Hypothalamus (tissue), 51 donors: ENCODE measurements at places on chromosomes 1 and 21.

DNA sequence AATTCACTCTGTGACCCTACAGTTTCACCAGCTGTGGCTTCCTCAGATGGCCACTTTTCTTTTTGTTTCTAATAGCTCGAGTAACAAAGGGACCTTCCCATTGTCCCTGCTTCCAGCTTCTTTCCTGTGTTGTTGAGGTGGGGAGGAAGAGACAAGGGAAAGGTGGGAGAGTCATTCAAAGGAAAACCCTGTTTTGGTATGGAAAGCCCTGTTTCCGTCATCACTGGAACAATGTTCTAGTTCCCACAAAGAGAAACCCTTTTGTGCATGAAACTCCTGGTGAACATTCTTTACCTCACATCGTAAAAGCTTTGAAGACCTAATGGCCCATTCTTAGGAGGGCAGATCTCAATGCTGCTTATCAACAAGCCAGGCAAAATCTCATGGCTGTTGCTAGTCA, 62.2 kb downstream of the ABCA4 start:
- no peak for DNase-seq

- DNase-seq: no peak
Measured at GRCh38 chr1:177235350-177235749, 64.6 kb downstream of the BRINP2 start.

- DNase-seq: no peak
Measured at GRCh38 chr1:205783904-205784303, 8.6 kb upstream of the RAB29 start.

DNA sequence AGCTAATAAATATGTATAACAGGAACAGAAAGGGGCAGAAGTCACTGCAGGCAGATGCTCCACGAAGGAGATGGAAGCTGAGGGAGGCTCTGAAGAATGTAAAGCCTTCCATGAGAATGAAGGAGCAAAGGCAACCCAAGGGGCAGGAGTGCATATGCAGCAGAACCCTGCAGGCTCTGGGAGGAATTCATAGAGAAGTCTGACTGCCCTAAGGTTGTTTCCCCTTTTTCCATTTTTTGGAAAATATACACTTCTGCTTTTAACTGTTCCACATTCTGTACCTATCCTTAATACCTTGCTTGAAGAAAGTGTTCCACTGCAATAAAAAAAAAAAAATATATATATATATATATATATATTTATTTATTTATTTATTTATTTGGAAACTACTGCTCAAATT, 69.6 kb downstream of the CD34 start:
- no peak for DNase-seq

DNA sequence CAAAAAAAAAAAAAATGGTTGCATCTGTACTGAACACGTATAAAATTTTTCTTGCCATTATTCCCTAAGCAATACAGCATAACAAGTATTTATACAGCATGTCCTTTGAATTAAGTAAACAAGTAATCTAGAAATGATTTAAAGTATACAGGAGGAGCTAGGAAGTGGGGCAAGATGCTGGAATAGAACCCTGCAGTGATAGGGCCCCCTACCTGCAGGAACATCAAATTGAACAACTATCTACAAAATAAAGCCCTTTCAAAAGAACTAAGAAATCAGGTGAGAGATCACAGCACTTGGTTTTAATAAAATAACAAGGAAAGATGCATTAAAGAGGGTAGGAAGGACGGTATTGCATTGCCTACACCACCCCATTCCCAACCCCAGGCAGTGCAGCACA, 10.9 kb downstream of the TSHB start:
- no peak for DNase-seq

DNA sequence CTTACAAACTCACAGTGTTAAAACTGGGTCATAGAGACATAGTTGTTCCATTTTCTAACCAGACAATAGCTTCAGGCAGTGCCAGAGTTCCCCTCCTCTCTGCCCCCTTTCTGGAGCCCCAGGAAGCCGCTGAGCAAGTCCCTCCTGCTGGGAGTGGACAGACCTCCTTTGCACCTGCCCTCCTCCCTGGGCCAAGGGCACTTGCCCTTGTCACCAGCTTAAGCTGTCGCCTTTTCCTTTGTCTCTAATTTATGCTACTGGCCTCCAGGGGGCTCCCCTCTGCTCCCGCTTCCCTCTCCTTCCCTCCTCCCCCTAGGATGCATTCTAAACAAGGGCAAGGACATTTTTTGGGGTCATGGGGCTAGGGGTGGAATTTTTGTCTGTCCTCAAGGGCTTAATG, 182.4 kb downstream of the MIS18A start:
- DNase-seq: no peak

- peak; percentile 80 for DNase-seq
Measured at GRCh38 chr1:228836427-228836826, 101.1 kb downstream of the RHOU start.

GRCh38 chr1:4825800-4826450, 171.5 kb downstream of the AJAP1 start:
- peak; percentile 24 for DNase-seq

- DNase-seq: no peak
Measured at GRCh38 chr1:23594149-23594907, 35.0 kb upstream of the ID3 start.
